ENCODE measurements at places on chromosomes 16 and 17.

DNA sequence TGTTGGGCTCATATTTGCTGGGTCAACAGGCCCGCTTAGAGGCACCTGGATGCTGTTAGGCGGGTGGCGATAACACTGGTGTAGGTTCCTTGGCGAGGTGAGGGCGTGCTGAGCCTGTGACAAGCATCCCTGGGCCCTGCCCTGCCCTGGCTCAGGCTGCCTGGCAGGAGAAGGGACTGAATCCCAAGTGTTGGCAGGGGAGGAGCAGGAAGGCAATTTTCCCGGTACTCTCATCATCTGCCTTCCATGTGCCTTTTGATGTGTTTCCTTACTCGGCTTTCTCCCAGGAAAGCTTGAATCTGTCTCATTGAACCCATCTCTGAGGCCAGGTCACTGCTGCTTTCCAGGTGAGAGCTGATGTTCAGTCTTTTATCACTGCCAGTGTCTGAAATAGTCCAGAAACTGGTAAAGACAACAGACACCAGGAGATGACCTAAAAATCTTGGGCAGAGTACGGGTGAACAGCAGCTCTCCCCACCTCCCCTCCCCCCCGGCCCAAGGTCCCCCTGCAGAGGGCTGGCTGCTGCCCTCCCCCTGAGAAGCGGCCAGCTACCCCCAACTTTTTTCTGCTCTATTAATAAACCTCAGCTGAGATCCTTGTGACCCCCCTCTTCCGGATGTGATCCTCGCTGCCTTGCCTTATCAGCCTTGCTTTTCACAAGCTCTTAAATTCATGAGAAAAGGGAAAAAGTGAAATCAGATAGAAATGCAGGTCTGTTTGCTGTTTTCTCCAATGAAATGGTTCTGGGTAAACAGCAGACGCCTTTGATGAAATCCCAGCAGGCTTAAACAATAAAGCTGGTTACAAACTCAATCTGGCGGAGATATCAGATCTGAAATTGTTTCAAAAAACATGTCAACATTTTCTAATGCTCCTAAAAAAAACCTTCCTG is 29.0 kb downstream of the RTN4RL1 start:
- no peaks in the 10 kb centered on the region for H3K27me3 ChIP-seq
- H3K36me3 ChIP-seq: peaks cover 16% of the 10 kb centered on the region
- peaks cover 32% of the 10 kb centered on the region for H3K4me1 ChIP-seq
- no peak overlapping the region for H3K4me3 ChIP-seq
- peak; percentile 72 for DNase-seq
- H3K27ac ChIP-seq: peak overlapping the region; percentile 28

GRCh38 chr16:89670496-89671431 is 13.1 kb downstream of the SPATA33 start:
- peak overlapping the region; percentile 3 for H3K27ac ChIP-seq
- H3K27me3 ChIP-seq: no peaks in the 10 kb centered on the region
- no peak for DNase-seq
- no peaks in the 10 kb centered on the region for H3K4me1 ChIP-seq
- no peaks in the 10 kb centered on the region for H3K36me3 ChIP-seq

GRCh38 chr17:34874478-34874877 is 86.8 kb downstream of the CCT6B start:
- no peak for DNase-seq
- no peaks in the 10 kb centered on the region for H3K27me3 ChIP-seq
- no peak overlapping the region for H3K4me3 ChIP-seq

- no peak overlapping the region for H3K4me3 ChIP-seq
- no peak overlapping the region for H3K27ac ChIP-seq
- H3K36me3 ChIP-seq: peaks cover 2% of the 10 kb centered on the region
- no peak for DNase-seq
Measured at GRCh38 chr16:54059319-54059718, 227.3 kb downstream of the IRX3 start.

DNA sequence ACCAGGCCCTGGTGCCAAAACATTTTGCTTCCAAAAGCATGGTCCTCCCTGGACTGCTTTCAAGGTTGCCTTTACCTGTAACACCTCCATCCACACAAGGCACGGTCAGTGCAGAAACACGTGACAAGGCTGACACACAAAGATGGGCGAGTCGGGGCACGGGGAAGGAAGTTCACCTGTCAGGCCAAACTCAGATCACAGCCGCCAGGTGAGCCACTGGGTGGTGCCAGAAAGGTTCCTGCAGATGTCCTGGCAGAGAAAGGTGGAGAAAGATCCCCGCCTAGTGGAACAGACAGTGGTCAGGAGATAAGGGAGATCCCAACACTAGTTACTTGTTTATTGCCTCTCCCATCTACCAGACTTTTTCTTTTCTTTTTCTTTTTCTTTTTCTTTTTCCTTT is 155.3 kb downstream of the AIPL1 start:
- DNase-seq: peak; percentile 15
- no peak overlapping the region for H3K27ac ChIP-seq

DNA sequence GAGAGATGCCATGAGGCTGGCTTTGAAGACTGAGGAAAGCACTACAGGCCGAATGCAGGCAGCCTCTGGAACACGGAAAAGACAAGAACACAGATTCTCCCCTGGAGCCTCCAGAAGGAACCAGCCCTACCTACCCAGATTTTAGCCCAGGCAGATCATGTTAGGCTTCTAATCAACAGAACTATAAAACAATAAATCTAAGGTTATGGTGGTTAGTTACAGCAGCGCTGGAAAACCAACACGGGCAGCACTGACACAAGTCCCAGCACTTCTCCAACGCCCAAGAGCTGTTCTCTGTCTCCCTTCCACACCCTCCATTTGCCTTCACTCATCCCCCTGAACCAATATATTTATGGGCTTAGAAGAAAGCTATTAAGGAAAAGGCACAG is 7.5 kb downstream of the ANKRD11 start:
- no peak overlapping the region for H3K4me3 ChIP-seq
- no peaks in the 10 kb centered on the region for H3K27me3 ChIP-seq
- H3K4me1 ChIP-seq: peaks cover 20% of the 10 kb centered on the region
- no peaks in the 10 kb centered on the region for H3K36me3 ChIP-seq

All from small intestine (tissue), 16 donors.